ENCODE measurements at places on chromosomes 12 and 14. TPM values are rescaled to one million over a fixed set of nuclear protein-coding genes. Genes with fewer than 3 reads are reported as not detected.

The CLEC14A gene
- total RNA-seq: 0.13 TPM

The CCDC196 gene
- not detected for total RNA-seq

The PPP2R5E gene
- 64.6 TPM for total RNA-seq

The HPD gene
- 0.56 TPM for total RNA-seq

The ERBB3 gene
- 52.4 TPM for total RNA-seq

The AQP2 gene
- not detected for total RNA-seq

The CLEC6A gene
- total RNA-seq: not detected

The PROX2 gene
- not detected for total RNA-seq

The SMIM10L1 gene
- total RNA-seq: 15.1 TPM

The NELL2 gene
- 54.2 TPM for total RNA-seq

The CLEC2A gene
- total RNA-seq: 3.7 TPM

The PTGER2 gene
- 1.2 TPM for total RNA-seq

The SERPINA10 gene
- total RNA-seq: not detected

The MYF5 gene
- not detected for total RNA-seq

The PLA2G1B gene
- not detected for total RNA-seq

The PTCSC3 gene
- not detected for total RNA-seq

The TSHR gene
- not detected for total RNA-seq

The MSI1 gene
- total RNA-seq: 51.9 TPM

The ITGA5 gene
- 19.4 TPM for total RNA-seq

The MUCL1 gene
- total RNA-seq: not detected

The TAS2R42 gene
- not detected for total RNA-seq

The KLRB1 gene
- not detected for total RNA-seq

The INSM2 gene
- not detected for total RNA-seq

The TAMALIN gene
- 4.1 TPM for total RNA-seq

The SLC6A13 gene
- total RNA-seq: not detected

The SCN8A gene
- 10.7 TPM for total RNA-seq

The ABHD12B gene
- 102 TPM for total RNA-seq

The ANAPC5 gene
- 103 TPM for total RNA-seq

The SIRT4 gene
- 4.1 TPM for total RNA-seq
